ENCODE measurements at places on chromosomes 1 and 21.

- peak; percentile 96 for DNase-seq
These were observed 18.8 kb downstream of the PTPRC start for GRCh38 chr1:198657550-198658064.

GRCh38 chr1:154407198-154408091, 2.3 kb downstream of the IL6R start:
- DNase-seq = no peak

DNA sequence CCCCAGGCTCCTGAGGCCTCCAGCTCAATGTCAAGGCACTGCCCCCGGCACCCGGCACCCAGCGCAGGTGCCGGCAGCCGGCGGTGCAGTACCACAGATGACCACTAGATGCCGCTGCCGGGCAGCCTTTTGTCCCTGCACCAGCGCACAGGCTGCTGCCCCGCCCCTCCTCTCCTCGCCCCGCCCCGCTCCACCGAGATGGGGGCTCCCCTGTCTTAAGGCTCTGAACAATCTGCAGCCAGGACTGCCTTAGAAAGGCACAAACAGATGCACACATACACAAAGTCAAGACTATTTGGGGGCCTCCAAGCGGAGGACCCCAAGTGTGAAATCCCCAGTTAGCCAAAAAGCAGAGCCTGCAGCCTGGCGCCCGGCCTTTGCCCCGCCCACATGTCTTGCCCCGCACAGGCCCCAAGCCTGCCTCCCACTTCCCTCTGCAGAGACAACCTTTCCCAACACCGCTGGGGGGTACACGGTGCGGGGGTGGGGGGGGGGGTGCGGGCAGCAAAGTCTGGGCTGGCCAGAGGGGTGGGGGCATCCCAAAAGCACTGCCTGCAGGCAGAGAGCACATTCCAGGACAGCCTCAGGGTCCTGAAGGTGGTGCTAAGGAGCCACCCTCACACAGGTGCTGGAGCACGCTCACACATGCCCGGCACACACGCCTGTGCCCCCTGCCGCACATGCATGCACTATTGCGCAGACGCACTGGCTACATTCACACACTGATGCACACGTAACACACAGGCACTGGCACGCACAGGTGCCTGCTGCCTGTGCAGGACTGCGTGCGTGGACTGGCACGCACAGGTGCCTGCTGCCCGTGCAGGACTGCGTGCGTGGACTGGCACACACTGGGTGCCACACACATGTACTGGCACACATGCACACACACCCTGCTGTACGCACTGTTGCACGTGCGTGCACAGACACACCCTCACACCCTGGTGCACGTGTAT, 37.1 kb downstream of the ARHGEF16 start:
- DNase-seq = peak; percentile 33

GRCh38 chr1:247112479-247112781, 8.3 kb upstream of the ZNF669 start:
- no peak for DNase-seq

- no peak for DNase-seq
These were observed 48.5 kb downstream of the CAMTA1 start for GRCh38 chr1:6833804-6834203.

- peak; percentile 17 for DNase-seq
These were observed 13.8 kb downstream of the HEYL start for GRCh38 chr1:39625462-39626273.

DNA sequence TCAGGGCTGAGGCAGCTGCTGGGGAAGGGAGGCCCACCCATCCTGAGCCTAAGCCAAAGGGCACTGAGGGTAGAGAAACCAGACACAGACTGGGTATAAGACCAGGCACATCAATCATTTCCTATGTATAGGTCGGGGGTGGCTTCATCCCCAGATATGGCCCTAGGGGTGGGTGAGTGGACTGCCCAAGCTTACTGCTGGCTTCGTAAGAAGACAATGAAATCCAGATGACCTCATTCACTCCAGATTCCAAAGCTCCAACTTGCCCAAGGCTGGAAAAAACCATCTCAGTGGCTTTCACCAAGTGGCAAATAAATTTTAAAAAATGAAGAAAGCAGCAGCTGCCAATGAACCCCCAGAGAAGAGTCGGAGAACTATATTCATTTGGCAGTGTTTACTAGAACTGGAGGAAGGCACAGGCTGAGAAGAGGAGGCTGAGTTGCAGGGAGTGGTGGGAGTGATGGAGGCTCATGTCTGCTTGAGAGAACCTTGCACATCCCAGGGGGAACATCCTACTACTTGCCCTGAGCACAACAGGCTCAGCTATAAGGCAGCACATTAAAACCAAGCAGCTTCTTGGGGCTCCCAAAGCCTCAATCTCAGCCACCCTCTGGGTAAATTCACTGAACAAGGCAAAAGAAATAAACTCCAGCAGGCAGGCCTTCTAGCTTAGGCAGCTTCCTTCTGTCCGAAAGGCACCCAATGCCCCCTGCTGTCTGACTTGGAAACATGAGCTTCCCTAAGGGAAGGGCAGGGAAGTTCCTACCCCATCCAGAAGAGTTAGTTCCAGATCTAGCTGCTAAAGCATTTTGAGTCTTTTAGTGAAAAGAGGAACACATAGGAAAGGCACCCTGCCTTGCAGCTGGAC, 14.1 kb downstream of the PEA15 start:
- peak; percentile 75 for DNase-seq

GRCh38 chr1:234844479-234845031, 234.6 kb upstream of the IRF2BP2 start:
- DNase-seq = peak; percentile 26
